AG08395 (cell line): ENCODE measurements at places on chromosomes 3 and 15.

GRCh38 chr15:57037548-57037947, 119.1 kb downstream of the TCF12 start:
- no peak for DNase-seq

DNA sequence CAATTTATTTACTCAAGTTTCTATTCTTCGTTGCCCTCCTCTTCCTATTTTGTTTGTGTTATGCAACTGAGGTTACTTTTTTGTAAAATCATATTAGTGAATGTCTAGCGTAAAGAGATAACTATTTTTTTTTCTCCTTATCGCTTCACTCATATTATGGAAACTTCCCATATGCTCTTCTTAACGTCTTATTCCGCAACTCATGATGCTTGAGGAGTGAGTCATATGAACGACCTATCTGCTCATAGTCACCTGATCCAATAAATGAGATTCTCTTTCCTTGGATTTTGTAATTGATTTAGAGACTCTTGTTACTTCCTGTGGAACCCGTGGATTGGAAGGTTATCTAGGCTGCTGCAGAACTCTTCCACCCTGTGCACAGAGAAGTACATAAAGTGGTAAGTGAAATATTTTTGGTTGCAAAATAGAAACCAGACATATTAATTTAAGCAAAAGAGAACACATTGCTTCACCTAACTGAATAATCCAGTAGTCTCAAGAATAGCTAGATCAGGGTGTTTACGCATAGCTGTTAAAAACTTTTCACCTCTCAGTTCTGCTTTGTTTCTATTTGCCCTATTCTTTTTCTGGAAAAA, 719.3 kb upstream of the SGO1 start:
- no peak for DNase-seq

DNA sequence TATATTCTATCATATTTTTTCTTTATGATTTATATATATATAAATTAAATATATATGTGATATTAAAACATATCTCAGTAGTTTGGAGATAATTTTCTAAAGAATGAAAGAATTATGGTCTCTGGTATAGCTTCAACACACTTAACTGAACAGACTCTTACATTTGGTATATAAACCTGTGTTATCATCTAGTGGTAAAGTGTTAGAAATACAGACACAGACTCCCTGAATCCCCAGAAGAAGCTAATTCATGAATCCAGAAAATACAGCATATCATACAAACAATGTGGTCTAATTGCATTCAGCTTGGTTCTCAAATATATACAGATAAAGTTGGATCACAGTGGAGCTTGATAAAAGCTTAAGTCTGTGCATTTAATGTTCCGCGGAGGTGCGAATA, 1100.4 kb downstream of the ROBO2 start:
- DNase-seq = no peak

GRCh38 chr15:70049701-70050301, 47.9 kb downstream of the TLE3 start:
- no peak for DNase-seq

DNA sequence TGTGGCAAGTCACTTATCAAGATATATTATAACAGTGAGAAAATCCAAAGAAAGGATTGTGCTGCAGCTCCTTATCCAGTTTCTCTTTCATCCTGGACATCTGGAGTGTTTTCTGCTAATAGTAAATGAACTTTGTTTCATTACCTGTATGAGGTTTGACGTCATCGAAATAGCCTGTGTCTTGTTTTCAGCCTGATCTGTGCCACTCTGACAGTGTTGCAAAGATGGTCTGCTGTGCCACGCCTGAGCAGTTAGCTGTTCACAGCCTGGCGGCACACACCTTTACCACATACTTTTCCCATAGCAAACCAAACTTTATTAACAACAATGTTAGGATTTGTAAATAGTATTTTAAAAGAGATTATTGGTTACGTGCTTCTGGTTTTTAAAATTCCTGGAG, 34.0 kb downstream of the YEATS2 start:
- DNase-seq = no peak

GRCh38 chr3:70137366-70137765, 137.8 kb downstream of the SAMMSON start:
- DNase-seq = no peak

GRCh38 chr3:46987743-46988401, 8.4 kb downstream of the NBEAL2 start:
- no peak for DNase-seq

DNA sequence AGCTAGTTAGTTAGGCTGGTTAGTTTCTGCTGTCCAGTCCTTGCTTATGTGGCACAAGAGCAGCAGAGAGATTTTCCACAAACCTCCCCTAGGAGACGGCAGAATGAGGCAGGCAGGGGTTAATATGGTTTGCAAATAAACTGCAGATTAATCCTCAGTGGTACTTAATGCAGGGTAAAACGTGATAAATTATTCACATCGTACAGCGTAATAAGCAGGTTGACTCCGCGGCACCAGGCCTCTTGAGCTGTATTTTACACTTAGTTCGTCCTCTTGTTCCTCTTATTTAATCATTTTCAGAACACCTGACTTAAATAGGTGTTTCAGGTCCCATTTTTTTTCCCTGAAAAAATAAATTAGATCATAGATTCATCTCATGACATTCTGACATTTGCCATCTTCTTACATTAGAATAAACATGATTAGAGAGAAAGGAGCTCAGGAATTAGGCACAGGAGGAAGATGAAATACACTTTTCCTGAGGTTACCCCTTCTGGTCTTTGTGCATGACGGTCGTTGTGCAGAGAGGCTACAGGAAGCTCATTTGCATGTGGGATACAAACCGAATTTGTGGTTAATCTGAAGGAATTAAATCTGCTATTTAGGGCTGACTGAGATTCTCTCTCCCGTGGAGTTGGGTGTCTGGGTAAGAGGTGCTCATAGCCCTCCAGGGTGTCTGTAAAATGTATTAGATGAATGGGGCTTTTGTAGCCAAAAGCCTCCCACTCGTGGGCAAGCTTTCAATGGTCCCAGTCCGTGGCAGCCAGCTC, 27.1 kb upstream of the VPS8 start:
- no peak for DNase-seq

DNA sequence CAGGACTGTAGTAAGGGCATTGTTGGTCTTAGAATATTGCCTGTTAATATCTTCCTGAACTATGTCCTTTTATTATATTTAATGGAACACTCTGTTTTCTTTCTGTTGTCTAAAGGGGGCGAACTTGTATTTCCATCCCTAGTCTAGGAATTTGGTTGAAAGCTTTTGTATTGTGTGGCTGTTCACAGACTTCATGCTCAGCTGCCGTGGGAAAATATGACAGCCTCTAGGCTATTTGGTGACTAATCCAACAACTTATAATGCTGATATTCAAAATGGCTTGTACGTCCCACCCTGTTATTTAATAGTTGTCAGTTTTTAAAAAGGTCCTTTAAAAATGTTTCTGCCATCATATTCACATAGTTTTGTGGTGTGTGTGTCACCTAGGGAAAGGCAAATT, 202.6 kb downstream of the KLHL25 start:
- peak; percentile 70 for DNase-seq

GRCh38 chr3:159380891-159381290, 579.0 kb downstream of the MFSD1 start:
- DNase-seq = no peak
